ENCODE measurements at places on chromosomes 5 and 9. TPM values are rescaled to one million over a fixed set of nuclear protein-coding genes. Genes with fewer than 3 reads are reported as not detected.

The KLHL9 gene
- 32.3 TPM for total RNA-seq

The NTRK2 gene
- 10.8 TPM for total RNA-seq

The CBY3 gene
- not detected for total RNA-seq

The PPP3R2 gene
- total RNA-seq: not detected

The HK3 gene
- 1.9 TPM for total RNA-seq

The GRM6 gene
- total RNA-seq: not detected

The NME5 gene
- total RNA-seq: 4.6 TPM

The PCDHGB7 gene
- total RNA-seq: 20.0 TPM

The PRDM9 gene
- total RNA-seq: not detected

The BAAT gene
- 0.31 TPM for total RNA-seq

The FCHO2 gene
- 26.1 TPM for total RNA-seq

The SELENOP gene
- total RNA-seq: 756 TPM

The ENC1 gene
- 54.7 TPM for total RNA-seq

The SLC45A2 gene
- not detected for total RNA-seq

The HTR4 gene
- total RNA-seq: not detected

The SEPTIN8 gene
- total RNA-seq: 34.7 TPM

The SOX30 gene
- total RNA-seq: 0.12 TPM

The PKD2L2 gene
- total RNA-seq: not detected

The SLC1A3 gene
- 10.8 TPM for total RNA-seq

The SLC28A3 gene
- 3.7 TPM for total RNA-seq

The FCN1 gene
- total RNA-seq: 0.43 TPM

The IL7R gene
- 0.73 TPM for total RNA-seq

The CDC20B gene
- total RNA-seq: not detected

The CARD19 gene
- 50.0 TPM for total RNA-seq

The FOXD4L5 gene
- not detected for total RNA-seq

The ZNF454 gene
- 7.4 TPM for total RNA-seq

The TRPM6 gene
- total RNA-seq: 0.32 TPM

The EXD3 gene
- 27.1 TPM for total RNA-seq

The PIP5K1B gene
- 0.97 TPM for total RNA-seq

All from ovary (tissue), 10 donors.